ENCODE measurements at places on chromosomes 4 and X.

DNA sequence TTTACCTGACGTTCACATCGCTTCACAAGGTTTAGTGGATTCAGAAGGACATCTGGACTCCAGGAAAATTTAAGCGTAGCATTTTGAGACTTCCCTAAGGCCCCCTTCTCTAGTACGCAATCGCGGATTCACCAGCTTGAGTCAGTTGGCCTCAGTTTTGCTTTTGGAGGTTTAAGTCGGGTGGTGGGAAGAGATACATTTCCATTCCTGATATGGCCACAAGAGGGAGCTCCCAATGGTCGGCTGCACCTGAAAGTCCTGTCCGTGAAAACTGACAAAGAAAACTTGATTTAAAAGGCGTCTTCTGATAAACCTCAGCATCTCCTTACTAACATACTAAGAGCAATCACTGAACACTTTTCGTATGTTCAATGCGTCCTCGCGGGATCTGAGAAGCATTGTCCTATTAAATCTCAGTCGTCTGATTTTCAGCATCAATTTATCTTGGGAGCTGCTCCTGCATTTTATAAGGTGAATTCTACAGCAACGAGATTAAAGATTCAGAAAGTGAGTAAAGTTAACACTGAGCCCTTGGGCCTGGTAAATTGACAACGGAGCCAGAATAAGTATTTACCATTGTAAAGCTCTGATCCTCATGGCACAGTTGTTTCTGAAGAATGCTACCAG lies 50.6 kb downstream of the LGI2 start:
- DNase-seq, result no peak

- DNase-seq, result no peak
These were observed 108.8 kb upstream of the BMP2K start for GRCh38 chr4:78667325-78667724.

- DNase-seq, result no peak
These were observed 5.7 kb downstream of the CYP2U1 start for GRCh38 chr4:107937040-107937439.

DNA sequence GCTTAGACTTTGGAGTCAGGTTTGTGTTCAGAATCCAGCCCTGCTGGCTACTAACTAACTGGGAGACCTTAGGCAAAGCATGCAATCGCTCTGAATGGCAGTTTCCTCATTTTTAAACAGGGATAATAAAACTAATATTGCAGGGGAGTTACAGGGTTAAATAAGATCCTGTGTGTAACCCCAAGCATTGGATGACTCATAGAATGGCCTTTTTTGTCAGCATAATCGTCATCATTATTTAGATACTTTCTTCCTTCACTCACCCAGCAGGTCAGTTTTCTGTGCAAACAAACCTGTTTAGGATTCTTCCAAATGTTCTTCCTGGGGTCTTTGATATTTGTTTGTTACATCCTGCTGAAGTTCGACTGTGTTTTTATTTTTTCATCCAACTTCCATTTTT lies 208.2 kb downstream of the EVC2 start:
- no peak for DNase-seq

GRCh38 chr4:70741867-70742658 lies 20.3 kb downstream of the RUFY3 start:
- DNase-seq, result no peak

All from activated gamma-delta T cell (primary cell).